Stimulated activated CD4-positive, alpha-beta T cell treated with anti-CD3 and anti-CD28 coated beads, Interleukin-2, amount 100 ng/mL, for 24 hours (primary cell): ENCODE measurements at places on chromosomes 4 and X.

GRCh38 chr4:26715636-26716242 lies 131.9 kb downstream of the TBC1D19 start:
- no peak for DNase-seq

GRCh38 chr4:94758141-94758699 lies 465 bp downstream of the BMPR1B start:
- no peak for DNase-seq

DNA sequence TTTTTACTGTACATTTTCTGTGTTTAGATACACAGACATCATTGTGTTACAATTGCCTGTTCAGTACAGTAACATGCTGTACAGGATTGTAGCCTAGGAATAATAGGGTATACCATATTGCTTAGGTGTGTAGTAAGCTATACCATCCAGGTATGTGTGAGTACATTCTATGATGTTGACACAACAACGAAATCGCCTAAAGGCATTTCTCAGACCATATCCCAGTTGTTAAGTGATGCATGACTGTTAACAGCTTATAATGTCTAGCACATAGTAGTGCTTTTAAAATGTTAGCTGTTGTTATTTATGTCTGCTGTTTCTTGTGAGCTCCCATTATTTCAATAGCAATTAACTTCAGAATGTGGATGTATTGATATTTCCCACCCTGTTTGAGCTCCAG lies 4.5 kb downstream of the PRRG1 start:
- no peak for DNase-seq

DNA sequence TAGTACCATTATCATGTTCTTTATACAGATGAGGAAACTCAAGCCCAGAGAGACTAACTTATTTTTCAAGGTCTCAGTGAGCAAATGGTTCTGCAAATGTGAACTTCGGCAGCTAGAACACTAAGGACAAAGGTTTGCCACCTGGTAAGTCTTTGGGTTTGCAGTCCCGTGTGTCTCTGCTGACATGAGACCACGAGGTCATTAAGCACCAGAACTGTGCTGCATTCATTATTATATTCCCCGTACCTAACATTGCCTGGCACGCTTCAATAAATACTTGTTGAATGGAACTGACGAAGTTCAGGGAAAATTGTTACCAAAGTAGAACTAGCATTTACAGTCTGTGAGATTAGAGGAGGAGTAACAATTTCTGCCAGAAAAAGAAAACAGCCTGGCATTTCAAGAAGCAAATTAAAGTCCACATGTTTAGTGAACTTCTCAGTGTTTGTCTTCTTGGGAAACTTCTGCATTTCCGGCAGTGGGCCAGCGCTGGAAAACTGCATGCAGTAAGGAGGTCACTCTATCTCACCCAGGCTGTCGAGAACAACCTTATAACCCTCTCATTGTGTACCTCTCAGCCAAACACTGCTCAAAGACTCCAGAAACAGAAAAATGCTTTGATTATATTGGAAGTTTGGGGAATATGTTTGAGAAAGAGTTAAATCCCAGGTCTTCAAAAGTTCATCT lies 67.4 kb upstream of the CPEB2 start:
- no peak for DNase-seq

DNA sequence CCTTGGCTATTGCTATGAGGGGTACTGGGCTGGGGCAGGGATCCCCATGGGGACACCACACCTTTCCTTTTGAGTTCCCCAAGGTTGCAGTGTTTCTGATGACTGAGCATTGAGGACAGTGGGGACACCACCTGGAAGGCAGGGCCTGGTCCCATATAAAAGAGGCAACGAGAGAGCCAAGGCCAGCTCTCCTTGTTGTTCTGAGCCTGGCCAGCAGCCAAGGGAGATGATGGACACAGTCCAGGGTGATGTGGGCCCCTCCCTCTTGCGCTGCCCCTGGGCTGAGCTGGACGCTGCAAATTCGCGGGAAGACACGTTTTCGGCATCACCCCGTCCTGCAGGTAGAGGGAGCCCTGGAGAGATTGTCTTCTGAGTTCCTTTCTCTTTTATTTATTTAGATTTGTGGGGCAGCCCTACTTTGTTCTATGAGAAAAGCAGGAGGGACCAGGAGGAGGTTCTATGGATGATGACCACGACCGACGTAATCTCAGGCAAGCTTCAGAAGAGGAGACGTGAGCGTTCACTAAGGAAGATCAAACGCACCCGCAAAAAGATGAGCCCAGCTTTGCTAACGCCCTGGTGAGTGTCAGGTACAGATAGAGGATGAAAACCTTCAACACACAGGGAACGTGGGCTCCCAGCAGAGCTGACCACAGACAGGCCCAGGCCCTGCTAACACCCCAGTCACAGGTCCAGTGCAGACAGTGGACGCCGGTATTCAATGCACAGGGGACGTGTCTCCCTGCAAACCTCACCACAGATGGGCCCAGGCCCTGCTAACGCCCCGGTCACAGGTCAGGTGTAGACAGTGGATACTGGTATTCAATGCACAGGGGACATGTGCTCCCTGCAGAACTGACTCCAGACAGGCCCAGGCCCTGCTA lies 97.4 kb downstream of the SHOX start:
- peak; percentile 15 for DNase-seq

DNA sequence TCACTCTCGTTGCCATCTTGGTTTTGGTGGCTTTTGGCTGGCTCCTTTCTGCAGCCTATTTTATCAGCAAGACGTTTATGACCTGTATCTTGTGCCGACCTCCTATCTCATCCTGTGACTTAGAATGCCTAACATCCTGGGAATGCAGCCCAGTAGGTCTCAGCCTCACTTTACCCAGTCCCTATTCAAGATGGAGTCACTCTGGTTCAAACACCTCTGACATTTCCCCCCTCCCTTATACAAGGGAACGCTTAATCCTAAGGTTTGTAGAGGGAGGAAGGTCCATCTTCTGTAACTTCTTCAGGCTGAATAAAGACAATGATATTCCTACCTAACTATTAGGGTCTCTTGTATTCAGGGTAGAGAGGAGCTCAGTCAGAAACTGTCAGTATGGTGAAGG lies 79.3 kb upstream of the SPANXB1 start:
- no peak for DNase-seq

DNA sequence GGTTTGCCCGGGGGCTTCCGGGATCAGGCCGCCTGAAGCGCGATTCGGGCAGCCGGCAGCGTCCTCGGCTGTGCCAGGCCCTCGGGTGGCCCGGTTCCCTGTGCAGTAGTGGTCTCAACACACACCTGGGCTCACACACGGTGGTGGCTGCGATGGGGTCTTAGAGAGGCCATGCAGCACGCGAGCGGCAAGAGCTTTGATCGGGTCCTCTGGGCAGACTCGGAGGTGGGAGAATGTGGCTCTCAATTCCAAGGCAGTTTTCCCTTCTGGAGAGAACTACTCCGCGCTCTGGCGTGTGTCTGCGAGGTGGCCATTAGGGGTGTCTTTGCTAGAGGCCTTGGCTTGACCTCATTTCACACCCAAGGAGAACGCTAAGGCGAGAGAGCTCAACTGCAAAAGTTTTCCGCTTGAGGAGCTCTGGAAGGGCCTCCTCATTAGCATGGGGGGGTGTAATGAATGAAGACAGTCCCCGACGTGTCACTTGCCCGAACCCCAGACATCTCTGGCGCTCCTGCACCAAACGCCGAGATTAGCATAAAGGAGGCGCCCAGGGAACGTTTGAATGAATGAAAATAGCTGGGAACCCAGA lies 771 bp upstream of the RBPJ start:
- no peak for DNase-seq

DNA sequence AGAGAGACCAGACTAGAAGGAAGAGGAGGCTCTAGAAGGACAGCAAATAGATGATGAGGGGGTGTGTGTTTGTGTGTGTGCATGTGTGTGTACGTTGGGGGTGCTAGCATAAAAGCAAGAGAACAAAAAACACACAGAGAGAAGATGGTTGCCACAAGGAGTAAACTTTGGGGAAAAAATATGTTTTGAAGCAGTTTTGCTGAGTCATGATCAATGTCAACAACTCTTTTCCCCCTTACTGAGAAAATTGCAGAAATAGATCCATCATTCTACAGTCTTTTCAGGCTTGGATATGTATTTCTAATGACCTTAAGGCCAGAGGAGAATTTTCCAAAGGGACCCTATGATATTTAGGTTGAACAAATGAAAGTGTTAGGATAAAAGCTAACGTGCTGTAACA lies 89.0 kb upstream of the NHS start:
- DNase-seq = no peak

- DNase-seq = no peak
Measured at GRCh38 chr4:111666826-111667360, 478.4 kb upstream of the FAM241A start.

DNA sequence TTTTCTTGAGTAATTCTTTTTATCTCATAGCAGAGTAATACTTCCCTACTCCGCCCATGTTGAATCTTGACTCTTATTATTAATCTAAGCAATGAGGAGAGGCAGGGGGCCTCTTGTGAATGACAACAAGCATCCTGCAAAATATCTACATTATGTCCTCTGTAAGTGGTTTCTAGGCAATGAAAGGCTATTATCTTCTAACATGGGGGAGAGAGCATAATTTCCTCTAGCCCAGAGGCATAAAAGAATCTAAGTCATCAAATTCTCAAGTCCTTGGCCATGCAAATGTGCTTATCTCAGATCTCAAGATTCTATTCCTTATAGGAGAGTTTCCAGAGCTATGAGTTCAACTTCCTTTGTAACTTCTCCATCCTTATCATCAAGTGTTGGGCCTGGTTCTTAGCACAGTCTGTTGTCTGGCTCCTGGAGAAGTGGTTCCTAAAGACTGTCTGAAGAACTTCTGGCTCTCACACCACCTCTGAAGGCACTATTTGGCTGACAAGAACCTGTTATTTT lies 423.1 kb upstream of the INTU start:
- no peak for DNase-seq

GRCh38 chrX:45445745-45446412 lies 245.2 kb upstream of the DIPK2B start:
- no peak for DNase-seq

DNA sequence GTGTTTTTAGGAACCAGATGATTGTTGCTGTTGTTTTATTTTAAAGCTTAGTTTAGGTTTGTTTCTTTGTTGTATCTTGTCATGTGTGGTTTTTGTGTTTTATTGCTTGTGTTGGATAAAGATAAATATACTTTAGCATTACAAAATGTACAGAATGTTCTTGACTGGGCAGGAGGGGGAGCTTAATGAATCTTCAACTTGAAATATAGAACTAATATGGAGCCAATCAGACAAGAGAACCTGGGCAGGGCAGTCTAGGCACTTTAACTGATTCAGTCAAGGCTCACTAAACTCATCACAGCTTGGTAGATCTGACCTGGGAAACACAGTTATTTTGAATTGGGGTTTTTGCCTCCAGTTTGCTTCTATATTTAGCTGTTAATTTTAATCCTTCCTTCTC lies 304.2 kb downstream of the ARHGAP24 start:
- DNase-seq = no peak
